Activated T-cell treated with anti-CD3 and anti-CD28 coated beads, Interleukin-2, amount 50 U/mL, for 1 hour (primary cell): ENCODE measurements at places on chromosomes 4 and X.

- no peak for DNase-seq
Measured at GRCh38 chrX:153444333-153445011, 1.4 kb downstream of the TREX2 start.

- no peak for DNase-seq
Measured at GRCh38 chr4:22339491-22339890, 176.4 kb downstream of the ADGRA3 start.

GRCh38 chrX:110578270-110578669 lies 217.3 kb downstream of the CHRDL1 start:
- no peak for DNase-seq

DNA sequence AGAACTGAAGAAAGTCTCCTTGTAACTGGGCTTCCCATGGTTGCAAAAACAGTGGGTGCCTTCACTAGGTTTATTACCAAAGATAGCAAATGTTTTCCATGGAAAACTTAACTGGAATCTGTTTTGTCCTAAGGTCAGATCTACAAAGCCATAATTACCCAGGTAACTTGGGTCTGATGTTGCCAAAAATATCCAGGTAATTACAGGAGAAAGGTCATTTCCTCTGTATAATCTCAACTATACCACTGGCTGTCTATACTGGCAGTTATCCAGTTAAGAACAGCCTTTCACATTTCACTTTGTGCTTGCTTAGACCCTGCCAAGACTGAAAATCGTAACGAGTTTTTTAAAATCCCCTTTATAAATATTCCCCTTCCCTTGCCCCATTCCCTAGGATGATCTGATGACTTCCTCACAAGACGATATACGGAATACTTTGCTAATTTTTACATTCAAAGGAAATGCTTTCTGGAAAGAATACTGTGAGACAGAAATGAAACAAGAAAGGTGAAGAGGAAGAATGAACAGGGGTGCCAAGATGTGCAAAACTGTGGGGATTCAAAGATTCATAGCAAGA lies 105.5 kb downstream of the MAML3 start:
- DNase-seq = no peak

DNA sequence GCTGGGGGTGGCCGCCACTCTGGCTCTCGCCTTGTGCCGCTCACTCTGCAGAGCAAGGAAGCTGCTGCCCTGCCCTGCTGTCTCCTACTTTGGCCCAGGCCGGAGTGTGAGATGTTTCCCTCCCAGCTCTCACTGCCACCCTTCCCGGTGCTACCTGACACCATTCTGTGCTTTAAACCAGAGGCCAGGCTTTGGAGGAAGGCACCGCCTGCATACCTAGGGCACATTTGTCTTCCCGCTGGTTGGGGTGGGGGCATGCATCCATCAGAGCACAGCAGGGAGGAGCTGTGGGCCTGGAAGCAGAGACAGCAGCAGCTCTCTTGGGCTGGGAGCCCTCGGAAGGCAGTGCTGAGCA lies 96.9 kb upstream of the PSAPL1 start:
- no peak for DNase-seq

DNA sequence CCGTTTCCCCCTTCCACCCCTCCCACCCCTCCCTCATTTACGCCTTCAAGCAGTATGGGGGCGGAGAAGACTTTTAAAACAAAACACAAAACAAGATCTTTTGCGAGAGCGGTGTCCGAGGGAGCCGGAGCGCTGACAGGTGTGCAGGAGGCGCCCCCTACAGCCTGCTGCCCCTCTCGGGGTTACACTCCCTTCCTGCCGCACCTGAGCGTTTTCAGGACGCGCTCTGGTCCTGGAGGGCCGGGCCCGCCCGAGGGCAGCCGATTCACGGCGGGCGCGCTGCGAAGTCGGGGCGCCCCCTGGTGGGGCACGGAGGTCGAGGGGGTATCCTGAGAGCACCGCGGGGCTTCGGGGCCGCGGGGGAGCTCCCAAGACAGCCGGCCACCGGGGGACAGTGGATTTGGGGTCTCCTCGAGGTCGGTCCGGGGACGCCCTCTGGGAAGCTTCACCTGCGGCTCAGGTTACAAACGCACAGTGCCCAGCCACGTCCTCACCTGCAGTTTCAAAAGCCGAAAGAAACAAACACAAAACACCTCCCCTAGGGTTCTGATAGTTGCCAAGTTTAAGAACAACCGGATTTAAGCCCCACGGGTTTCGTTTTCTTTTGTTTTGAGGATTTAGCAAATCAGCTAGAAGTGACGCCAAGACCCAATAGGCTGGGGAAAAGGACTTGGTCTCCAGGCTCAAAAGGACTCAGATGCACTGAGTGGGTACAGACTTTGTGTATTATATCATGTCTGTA lies 8.0 kb upstream of the NEUROG2 start:
- DNase-seq = peak; percentile 83

- no peak for DNase-seq
Measured at GRCh38 chrX:51569561-51569960, 49.2 kb downstream of the CENPVL3 start.

GRCh38 chr4:157114671-157115070 lies 38.7 kb downstream of the GLRB start:
- DNase-seq = no peak

DNA sequence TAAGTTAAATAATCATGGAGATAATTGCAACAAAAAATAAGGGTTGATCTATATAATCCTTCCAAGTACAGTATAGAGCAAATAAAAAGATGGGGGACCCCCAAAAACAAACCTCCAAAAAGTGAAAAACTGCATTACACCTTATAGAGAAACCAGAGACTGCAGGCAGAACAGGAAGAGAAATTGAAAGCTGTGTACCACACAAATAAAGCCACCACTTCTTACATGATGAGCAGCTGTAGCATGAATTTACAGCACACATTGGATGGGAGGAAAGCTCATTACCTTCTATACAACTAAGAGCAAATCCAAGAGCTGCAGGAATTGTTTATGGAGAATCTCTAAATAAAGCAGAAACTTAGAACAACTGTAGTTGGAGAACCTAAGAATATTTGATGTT lies 152.4 kb upstream of the PDE5A start:
- DNase-seq = no peak

- no peak for DNase-seq
Measured at GRCh38 chrX:31209005-31209628, 137.3 kb upstream of the FTHL17 start.

DNA sequence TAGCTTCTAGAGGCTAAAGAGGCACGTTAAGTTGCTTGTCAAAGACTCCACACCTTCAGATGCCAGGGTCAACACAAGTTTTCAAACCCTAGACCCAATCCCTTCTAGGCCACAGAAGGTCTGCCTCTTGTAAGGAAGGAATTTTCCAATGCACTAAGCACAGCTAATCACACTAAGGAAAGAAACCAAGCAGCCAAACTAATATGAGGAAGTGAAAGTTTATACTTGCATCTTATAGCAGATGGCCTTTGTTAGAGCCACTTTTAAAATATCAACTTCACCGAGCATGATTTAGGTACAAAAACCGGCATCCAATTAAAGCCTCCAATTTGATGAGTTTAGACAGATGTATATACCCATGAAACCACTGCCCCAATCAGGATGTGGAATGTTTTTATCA lies 9.9 kb downstream of the FHL1 start:
- DNase-seq = no peak

GRCh38 chr4:23970201-23970850 lies 80.5 kb upstream of the PPARGC1A start:
- no peak for DNase-seq

DNA sequence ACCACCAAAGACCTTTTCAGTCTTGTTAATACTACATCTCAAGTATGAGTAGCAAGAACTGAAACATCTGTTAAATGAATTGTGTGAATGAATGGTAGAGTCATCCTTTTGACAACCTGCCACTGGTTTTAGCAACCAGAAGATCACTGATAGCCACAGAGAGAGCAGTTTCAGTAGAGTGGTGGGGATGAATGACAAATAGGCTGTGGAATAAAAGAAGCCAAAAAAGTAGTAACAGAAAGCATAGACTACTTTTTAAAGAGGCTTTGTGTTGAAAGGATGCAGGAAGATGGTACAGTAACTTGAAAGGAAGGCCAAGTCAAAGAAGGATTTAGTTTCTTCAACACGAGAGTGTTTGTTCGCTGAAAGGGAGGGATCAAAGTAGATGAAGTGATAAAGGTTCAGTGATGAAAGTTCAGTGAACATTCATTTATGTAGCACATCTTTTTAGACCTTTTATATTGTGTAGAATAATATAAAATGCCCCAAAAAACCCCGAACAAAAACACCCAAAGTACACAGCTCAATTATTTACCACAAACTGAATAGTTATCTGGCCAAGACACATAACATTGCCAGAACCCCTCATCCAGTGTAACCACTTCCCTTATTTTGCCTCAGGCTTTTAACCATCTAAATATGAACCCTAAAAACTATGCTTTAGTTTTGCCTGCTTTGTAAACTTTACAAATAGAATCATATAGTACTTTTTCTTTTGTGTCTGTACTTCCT lies 40.1 kb upstream of the EIF1AX start:
- DNase-seq = no peak

DNA sequence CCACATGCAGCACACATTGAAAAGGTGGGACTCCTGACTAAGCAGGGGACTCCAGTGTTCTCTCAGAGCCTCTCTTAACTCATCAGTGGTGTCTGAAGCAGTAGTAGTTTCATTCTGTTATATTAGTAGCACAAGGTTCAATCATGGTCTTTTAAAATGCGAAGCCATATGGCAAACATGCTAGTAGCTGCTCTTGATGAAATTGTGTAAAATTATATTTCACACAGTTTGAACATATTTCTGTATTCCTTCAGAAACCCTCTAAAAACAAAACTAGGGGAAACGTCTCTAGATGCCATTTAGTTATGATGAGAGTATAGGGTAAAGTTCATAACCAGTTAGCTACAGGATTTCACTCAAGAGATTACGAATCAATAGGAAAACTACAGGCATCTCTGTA lies 176.9 kb downstream of the DCTD start:
- no peak for DNase-seq

- no peak for DNase-seq
Measured at GRCh38 chr4:81506731-81507130, 35.0 kb upstream of the RASGEF1B start.

- no peak for DNase-seq
Measured at GRCh38 chr4:15558561-15558960, 88.9 kb downstream of the CC2D2A start.

DNA sequence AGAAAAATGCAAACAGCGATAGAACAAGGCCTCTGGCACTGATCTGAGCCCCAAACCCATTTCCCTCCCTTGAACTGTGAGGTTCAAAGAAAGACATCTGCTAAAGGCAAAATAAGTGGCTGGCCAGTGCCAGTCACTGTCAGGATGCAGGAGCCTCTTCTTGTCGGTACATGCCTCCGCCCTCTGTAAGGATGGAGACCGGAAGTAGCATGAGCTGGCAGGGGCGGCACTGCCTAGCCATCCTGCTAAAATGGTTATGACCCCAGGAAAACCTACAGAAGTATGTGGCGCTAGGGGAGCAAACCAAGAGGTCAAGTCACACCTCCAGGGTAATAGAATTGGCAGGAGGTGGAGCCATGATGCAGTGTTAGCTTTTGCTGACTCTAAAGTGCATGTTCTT lies 180.3 kb downstream of the DCLK2 start:
- DNase-seq = no peak

GRCh38 chr4:41526628-41527027 lies 11.3 kb upstream of the LIMCH1 start:
- no peak for DNase-seq

GRCh38 chrX:25337841-25338240 lies 322.1 kb upstream of the ARX start:
- no peak for DNase-seq

DNA sequence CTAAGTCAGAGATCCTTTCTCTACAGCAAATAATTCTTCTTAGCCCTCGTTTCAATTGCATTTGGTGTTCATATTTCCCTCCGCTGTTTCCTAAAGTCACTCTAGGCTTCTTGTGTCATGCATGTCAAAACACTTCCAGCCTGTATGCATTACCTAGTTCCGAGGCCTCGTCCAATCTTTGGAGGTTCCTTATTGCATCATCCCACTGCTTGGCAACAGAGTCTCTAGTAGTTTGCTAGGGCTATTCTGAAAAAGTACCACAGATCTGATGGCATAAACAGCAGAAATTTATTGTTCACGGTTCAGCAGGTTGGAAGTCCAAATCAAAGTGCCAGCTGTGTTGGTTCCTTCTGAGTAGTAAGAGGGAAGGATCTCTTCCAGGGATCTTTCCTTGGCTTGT lies 5.9 kb downstream of the H2BW2 start:
- DNase-seq = no peak

DNA sequence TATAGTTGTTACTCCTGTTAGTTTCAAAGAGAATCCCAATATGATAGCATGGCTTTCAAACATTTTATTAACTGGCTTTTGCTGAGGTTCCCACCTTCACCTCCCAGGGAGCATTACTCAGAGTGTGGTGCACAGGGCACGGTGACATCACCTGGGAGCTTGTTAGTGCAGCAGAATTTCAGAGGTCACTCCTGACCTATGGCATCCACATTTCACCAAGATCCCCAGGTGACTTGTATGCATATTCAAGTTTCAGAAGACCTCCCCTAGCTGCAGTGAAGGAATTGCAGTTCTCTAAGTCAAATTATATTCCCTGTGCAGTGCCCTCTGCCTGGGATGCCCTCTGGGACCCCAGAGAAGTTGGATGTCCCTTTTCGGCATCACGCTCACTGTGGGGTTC lies 29.7 kb upstream of the LNX1 start:
- no peak for DNase-seq

GRCh38 chr4:7939377-7940108 lies at the start of gene AFAP1:
Gene AFAP1, minus strand, starts transcription at chr4:7939861. Its CDS starts 67,783 bp downstream, at chr4:7872078.
- peak; percentile 92 for DNase-seq

- DNase-seq = no peak
Measured at GRCh38 chr4:87912164-87913004, 63.1 kb upstream of the SPP1 start.

DNA sequence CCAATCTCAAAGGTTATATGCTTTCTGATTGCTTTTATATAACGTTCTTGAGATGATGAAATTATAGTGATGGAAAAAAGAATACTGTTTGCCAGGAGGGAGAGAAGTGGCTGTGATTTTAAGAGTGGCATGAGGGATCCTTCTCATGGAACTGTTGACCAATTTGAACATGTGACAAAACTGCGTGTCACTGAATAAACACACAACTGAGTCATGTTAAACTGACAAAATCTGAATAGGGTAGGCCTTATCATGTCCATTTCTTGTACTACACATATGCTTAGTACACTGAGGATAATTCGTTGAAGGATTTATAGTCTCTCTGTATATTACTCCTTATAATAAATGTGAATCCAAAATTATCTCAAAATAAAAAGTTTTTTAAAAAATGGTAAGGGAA lies 22.2 kb upstream of the HSPA4L start:
- no peak for DNase-seq

GRCh38 chr4:163866728-163867315 lies 372.3 kb downstream of the TMA16 start:
- no peak for DNase-seq

- no peak for DNase-seq
Measured at GRCh38 chr4:3136454-3136853, 62.0 kb downstream of the HTT start.

DNA sequence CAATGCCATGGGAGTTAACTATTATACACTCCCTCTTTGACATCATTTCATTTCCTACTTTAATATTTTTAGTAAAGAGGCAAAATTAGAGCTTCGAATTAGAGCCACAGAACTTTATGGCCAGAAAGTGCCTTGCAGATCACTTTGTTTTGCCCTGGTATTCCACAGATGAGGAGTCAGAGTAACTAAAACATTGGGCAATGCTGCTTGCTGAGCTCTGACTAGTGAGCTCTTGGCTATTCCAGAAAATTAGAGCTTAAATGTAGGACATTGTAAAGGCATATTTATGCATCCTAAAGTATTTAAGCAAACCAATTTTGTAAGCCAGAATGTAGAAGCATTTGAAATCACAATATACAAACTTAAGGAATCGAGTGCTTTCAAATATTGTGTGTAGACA lies 6.3 kb upstream of the ZNF827 start:
- no peak for DNase-seq
